Stimulated activated CD4-positive, alpha-beta T cell treated with anti-CD3 and anti-CD28 coated beads, TNF-alpha, amount 100 ng/mL, for 48 hours (primary cell): ENCODE measurements at places on chromosomes 3 and 15.
A peak's percentile ranks its signal among the peaks of the same experiment; 100 is the strongest.

GRCh38 chr3:187943677-187944389 is 198.6 kb upstream of the BCL6 start:
- no peak for DNase-seq

GRCh38 chr15:96408591-96409183 is 78.2 kb downstream of the NR2F2 start:
- DNase-seq = no peak

DNA sequence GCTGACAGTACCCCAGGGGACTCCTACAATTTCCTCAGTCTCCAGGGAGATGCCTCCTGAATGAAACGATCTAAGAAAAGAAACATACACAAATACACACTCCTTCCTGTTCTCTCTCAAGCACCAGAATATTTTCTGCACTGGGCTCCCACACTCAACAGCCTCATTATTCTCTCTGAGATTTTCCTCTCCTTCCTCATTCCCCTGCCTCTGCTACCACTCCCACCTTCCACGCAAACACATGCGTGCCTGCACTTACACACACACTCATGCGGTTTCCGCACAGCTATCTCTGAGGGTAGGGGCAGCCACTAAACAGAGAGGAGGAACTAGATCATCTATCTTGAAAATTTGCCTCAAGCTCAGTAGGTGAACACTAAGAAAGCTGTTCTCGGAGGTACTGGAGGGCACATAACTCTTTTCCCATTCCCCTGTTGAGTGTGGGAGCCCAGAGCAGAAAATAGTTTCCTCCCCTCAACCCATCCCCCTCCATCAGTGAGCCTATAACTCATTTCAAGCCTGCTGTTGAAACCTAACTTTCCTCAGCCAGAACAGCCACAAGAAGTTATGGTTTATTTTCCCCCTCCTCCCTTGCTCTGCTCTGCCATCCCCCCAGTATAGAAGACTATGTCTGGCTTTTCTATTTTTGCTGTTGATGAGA is 30.5 kb upstream of the TIPARP start:
- no peak for DNase-seq

GRCh38 chr3:156819842-156820691 is 6.1 kb upstream of the LEKR1 start:
- DNase-seq = no peak

GRCh38 chr3:82329300-82329699 is 567.9 kb upstream of the GBE1 start:
- DNase-seq = no peak

GRCh38 chr3:187257992-187258692 is 33.4 kb downstream of the MASP1 start:
- DNase-seq = no peak

DNA sequence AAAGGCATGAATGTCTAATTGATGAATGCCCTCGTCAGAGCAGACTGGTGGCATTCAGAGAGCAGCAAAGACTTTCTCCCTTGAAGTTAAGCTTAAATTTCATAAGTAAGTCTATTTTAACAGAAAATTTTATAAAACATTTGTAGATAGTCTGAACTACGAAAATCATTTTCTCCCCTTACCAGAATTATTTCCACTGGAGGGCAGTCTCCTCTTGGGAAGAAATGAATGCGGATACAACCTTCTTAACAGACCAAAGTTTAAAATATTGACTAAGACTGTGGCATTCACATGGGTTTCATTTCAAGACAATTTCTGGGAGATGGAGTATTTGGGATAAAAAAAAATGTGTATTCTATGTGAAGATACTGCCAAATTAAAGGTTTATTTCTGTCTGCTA is 669.0 kb downstream of the FHIT start:
- DNase-seq = no peak

DNA sequence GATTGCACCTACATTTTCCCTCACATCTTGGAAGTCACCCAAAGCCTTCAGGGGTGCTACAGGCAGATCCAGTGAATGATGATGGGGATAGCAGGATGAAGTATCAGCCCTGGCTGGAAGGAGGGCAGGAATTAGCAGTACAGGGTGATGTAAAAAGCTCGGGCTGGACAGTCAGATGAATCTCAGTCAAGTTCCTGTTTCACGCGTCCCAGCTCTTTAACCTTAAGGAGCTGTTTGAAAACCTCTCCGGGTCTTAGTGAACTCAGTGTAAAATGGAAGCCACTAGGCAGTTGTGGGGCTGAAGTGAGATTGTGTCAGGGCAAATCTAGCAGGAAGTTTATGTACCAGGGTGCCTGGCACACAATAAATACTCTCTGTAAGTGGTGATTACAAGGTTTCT is 166.4 kb upstream of the PROK2 start:
- DNase-seq = no peak

DNA sequence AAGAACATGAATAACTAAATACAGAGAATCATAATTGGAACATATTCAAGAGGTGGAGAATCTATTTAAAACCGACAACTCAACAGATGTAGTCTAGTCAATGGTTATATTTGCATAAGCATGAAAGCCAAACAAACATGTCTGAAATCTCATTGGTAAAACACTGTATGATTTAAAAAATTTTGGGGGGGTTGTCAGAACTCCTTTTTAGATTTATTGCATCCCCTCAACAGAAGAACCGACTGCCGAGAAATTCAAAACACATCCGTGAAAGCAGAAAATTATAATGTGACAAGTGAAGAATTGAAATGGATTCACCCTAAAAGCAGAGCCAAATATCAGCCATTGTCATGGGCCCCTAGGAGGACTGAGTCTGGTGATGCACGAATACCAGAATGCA is 633.4 kb upstream of the KCNMB2 start:
- no peak for DNase-seq

DNA sequence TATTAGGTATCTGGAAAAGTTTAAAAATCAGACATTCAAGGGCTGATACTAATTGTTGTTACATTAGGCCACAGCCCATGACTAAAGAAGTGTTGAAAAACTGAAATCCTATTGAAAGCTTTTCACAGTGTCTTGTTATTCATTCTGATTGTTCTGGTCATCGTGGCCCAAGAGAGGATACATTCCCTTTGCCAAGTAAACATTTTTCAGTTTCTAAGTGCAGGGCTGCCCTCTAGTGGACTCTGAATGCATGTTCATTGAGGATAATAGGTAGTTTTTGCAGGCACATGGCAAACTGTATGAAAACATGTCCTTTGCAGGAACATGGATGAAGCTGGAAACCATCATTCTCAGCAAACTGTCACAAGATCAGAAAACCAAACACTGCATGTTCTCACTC is 181.1 kb downstream of the MYRIP start:
- no peak for DNase-seq

GRCh38 chr3:2790266-2790815 is 319.8 kb downstream of the IL5RA start:
- no peak for DNase-seq

- DNase-seq = no peak
These were observed 22.1 kb downstream of the CCDC191 start for GRCh38 chr3:114034211-114034610.

- no peak for DNase-seq
These were observed 637.1 kb downstream of the MAGI1 start for GRCh38 chr3:65401359-65402305.

DNA sequence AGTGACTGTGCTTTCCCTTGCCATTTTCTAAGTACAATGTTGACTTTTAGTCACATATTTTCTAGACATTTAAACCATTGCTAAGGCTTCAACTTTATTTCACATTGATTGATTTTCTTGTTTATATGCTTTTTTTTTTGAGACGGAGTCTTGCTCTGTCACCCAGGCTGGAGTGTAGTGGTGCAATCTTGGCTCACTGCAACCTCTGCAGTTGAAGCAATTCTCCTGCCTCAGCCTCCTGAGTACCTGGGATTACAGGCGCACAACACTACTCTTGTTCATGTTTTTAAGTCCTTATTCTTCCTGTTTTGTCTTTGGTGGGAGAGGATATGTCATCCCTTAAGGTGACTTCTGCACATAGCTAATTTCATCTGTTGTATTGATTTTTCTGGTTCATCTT is 74.9 kb upstream of the LRRFIP2 start:
- DNase-seq = no peak

DNA sequence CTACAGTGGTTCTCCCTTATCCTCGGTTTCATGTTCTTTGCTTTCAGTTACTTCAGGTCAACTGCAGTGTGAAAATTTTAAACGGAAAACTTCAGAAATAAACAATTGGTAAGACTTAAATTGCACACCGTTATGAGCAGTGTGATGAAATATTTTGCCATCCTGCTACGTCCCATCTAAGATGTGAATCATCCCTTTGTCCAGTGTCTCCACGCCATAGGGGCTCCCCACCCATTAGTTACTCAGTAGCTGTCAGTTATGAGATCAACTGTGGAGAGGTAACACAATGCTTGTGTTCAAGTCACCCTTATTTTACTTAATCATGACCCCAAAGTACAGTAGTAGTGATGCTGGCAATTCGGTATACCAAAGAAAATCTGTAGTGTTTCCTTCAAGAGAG is 47.4 kb downstream of the TJP1 start:
- no peak for DNase-seq

- no peak for DNase-seq
These were observed 26.3 kb downstream of the ABCC5 start for GRCh38 chr3:183991403-183991802.

DNA sequence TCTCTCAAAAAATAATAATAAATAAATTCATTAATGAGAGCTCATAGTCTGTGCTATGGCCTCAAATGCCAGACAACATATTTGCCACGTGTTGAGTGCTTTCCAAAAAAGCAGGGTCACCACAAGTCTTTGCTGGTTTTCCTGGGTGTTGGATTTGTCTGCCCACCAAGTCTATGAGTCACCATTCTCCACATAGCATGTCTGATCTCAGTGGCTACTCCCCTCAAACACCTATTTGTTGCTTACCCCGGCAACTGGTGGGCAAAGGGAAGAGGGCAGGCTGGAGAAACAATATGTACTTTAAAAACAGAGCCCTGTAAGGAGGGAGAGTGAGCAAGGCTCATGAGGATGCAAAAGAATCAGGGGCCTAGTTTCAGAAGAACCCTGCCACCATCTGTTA is 120.0 kb upstream of the ARRDC4 start:
- no peak for DNase-seq

DNA sequence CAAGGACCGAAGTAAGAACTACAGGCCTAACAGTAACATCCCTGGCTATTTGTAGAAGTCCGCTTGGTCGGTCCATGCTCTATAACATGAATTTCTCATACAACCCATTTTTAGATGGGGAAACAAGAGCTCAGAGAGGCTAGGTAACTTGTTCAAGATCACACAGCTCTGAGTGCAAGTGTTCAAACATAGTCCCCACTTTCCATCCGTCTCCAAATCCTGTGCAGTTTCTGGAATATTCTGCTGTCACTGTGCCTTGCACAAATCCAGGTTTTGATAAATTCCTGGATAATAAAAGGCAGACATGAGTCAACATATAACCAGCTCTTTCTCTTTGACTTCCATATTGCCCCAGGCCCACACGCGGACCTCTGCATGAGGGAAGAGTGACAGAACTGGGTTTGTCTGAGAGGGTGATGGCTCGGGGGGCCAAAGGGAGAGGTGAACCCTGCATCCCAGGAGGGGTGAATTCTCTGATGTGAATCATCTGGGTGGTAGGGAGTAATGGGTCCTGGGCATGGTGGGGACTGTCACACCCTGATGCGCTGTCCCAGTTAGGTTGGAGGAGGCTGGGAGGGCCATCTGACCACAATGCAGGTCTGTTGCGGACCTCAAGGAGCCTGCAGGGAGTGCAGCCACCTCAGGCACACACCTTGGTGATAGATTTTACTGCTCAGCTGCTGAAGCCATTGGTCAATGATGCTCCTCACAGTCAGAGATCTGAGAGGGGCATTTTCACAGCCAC is 162.2 kb downstream of the SMAD6 start:
- no peak for DNase-seq

GRCh38 chr3:108718454-108718853 is 38.8 kb downstream of the RETNLB start:
- no peak for DNase-seq

DNA sequence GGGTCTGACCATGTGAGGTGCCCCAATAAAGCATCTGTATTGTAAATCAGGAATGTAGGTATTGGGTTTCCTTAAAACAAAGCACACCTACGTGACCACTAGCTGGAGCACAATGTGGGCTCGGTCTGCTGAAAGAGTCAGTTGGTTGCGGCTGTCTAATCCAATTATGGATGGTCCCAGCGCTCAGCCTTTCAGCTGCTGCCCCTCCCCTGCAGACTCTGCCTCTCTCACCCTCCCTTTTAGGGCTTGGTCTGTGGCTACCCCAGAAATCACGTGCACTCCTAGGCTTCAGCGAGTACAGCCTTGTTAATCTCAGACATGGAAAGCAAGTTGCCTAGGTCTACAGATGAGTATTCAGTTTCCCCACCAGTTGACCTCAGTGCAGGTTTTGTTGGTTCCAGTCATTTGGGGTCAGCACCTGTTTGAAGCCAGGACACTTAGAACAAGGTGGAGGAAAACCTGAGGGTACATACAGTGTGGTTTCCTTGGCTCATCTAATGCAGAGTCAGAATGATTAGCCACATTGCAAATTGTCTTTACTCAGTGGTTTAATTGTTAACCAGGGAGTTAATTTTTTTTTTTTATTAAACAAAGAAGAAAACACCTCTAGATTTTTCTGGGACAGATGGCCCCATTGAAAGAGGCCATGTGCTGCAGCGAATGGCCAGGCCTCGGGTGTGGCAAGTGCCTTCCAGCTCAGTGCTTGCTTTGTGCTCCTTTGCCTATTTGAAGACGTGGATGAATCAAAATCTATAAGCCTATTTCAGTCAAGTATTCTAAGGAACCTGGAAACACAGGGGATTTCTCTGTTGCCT is 137.7 kb downstream of the IGF1R start:
- no peak for DNase-seq

DNA sequence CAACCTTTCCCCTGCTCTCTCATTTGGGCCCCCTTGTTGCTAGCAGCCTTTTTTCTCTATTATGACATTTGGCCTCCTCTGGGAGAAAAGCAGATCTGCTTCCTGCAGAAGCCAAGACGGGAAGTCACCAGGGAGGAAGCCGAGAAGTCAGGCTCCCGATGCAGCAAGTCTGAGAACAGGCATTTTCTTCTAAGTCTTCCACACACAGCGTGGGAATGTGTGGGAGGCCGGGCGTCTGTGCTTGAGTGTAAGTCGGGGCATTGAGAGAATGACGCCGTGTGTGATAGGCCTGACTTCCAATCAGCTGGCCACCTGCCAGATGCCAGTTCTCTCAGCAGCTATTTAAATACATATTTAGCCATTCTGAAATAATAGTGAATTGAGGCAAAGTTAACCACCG is 75.8 kb upstream of the FAM98B start:
- DNase-seq = no peak

GRCh38 chr3:195863121-195864061 is 45.0 kb downstream of the TNK2 start:
- DNase-seq = peak; percentile 54

GRCh38 chr15:92899601-92899947 is 550 bp upstream of the CHD2 start:
- DNase-seq = no peak

DNA sequence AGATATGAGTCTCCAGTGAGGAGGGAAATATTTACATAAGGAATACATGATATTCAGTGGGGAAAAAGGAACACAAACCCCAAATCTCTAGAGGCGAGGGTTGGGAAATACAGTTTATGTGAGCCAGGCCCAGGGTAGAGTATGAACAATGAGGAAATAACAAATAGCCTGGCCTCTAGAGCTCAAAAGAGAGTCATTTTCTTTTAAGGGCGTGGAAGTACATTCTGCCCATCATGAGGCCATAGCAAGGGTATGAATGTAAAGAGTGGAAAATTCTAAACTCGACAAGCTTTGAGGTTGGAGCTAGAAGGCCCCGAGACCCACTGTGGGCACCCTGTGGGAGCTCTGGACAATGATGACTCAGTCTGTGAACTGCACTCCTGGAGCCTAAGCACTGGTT is 27.8 kb upstream of the IGF2BP2 start:
- no peak for DNase-seq
